Suppressor macrophage (primary cell): ENCODE measurements at places on chromosomes 12 and 14.
A peak's percentile ranks its signal among the peaks of the same experiment; 100 is the strongest.

DNA sequence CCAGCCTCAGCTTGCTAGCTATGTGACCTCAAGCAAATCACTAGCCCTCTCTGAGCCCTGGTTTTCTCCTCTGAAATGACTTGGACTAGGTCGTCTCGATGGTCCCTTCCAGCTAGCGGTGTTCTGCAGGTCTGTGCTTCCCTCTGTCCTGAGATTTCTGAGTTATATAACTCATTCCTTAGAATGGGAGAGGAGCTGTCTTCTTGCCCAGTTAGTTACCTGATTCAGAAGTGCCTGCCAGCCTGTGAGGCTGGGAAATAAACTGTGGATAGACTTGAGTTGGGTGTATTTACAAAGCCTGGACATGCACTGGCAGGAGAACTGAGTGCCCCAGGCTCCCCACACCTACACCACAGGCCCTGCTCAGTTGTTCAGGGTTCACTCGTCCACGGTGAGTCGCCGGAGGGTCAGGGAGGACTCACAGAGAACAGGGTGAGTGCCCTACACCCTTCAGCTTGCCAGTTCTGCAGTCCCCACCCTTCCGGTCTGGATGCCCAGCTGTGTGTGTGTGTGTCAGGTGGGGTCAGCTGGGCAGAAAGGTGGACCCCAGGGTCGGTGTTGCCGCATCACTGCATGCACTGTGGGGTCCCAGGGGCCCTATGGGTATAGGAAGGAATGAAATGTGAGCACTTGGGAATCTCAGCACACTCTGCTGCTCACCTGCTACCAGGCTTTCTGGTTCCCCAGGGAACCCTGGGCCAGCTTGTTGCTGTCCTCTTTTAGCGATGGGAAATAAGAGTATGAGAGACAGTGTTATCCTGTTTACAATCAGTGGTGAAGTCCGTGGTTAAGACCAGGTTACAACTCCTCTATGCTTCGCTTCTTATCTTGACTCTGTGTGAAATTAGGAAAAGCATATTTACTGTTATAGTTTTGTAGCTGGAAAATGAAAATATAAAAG is 348.2 kb downstream of the DPF3 start:
- no peak for DNase-seq

GRCh38 chr14:93706360-93706955 is 81.8 kb downstream of the PRIMA1 start:
- DNase-seq: no peak

DNA sequence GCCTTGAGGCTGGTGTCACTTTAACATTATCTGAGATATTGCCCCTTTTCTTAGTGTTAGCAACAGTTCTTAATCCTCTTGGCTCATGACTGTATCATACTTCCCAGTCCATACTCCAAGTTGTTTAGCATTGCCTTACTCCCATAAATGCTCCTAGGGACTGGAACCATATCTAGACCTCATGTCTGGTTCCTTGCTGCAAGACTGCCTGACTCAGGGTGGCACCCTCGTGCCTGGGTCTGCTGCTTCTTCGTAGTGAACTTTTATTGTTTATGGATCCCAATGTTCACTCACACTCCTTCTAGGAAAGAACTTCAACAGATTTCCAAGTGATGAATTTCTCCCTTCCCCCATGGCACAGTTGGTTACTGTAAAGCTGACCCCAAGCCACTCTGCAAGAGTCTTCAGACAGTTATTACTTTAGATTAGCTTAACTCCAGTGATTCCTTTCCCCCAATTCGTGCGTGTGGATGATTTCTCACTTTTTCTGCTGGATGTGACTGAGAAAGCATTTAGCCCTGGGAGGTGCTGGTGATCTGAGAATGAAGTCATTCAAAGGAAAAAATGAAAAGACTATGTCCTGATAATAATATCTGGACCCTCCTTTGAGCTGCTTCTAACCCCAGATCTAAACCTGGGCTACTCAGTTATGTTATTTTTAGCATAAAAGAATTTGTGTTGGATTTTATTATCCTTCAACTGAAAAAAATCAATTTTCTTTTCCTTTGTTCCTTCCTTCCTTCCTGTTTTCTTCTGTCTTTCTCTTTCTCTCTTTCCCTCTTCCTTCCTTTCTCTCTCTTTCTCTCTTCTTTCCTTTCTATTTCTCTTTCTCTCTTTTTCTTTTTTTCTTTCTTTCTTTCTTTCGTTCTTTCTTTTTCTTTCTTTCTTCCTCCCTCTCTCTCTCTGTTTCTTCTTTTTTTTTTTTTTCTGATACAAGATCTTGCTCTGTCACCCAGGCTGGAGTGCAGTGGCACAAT is 47.5 kb upstream of the PPP1R12A start:
- DNase-seq: no peak

DNA sequence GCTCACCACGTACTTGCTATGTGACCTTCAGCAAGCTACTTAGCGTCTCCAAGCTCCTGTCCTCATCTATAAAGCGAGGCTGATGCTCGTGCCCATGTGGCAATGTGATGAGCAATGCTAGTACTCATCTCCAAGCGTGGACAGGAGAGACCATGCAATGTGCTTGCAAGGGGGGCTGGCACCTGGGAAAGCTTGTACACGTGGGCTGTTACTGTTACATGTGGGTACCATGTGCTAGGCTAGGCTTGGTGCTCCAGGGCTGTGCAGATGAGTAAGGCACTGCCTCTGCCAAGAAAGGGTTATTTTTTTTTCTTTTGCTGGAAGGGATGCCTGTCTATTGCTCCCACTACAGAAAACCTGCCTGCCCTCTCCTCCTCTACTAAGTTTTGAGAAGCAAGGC is 46.6 kb downstream of the TSPAN11 start:
- DNase-seq: no peak

DNA sequence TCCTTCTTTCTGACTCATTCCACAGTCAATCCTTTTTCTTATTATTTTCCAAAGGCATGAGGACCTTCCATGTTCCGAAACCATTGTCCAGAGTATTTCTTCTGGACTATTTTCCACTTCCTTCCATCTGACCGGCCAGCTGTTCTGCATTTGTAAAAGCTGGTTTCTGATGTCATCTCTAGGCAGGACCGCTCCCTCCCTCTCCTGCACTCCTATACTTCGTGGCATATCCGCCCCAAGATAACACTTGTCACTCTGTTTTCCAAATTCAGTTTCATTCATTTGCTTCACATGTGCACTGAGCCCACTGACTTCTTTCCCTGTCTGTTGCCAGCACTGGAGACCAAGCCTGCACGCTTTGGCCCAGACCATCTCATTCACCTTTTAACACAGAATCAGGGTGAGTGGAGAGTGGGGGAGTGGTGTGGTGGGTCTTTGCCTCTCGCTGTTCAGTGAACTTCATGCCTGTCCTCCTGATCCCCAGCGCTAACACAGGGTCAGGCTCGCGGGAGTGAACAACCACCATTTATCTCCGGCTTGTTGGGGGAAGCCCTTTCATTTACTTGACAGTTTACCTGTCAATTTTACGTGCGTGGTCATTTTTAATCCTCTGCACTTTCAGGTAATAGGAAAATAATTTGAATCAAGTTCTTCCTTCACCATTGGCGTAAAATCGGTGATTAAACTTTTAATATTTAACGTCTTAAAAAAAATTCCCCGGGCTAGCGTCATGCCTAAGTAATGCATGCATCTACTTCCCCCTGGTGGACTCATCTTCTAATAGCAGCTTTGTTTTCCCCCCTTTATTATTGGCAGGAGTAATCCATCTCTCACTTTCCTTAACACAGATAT is 52.5 kb downstream of the C12orf75 start:
- DNase-seq: peak; percentile 66

- DNase-seq: no peak
Observed at GRCh38 chr14:23951590-23952201, 1.9 kb upstream of the DHRS4 start.

DNA sequence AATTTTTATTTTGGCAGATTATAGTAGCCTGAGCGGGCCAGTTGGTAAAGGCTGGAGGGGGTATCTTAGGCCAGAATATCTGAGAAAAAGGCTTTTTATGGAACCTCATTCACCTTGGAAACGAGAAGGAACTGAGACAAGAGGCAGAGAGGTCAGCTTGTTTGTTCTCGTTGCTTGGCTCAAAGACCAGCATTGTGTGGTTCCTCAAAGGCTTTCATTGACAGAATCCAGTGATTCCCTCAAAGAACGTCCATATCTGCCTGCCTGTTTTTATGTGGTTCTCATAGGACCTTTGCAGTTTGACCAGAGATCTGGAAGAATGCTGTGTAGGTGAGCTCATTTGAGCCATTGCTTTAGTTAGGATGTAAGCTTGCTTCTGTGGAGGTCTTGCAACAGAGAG is 117.3 kb downstream of the CFAP54 start:
- DNase-seq: no peak

DNA sequence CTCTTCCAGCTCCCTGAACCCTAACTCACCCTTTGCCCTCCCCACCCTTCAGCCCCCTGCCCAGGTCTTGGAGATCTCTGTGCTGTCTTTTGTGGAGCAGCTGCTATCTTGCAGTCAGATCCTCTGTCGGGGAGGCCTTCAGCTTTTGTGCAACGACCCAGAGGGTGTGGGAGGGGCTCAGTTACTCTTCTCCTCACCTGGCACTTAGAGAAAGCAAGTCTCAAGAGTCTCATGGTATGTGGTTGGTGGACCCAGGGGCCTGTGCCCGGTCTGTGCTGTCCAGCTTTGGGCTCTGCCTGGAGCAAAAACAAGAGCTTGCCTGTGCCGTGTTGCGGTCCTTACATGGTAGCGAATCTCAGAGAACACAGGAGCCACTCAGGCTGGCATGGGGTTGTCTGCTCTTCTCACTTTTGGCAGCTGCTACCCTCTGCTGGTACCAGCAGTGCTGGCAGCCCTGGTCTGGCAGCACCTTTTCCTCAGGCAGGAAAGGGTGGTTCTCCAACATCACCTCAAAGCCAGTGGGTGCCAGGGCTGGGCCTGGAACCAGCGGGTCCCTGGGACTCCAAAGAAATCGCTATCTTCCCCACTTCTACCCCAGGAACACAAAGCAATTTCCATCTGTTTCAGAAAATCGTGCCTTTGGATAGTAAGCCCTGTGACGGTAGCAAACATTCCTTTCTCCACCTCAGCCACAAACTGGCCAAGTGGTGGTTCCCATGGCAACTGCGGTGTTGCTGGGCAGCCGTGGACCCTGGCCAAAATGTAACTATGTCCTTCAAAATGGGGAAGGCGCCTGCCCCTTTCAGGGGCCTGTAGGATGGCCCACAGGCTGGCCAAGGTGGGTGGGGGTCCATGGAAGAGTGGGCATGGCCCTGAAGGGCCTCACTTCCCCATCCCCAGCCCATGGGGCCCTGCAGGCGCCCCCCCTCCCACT is 90.0 kb downstream of the RIN3 start:
- DNase-seq: no peak

GRCh38 chr12:31742891-31743290 is 14.1 kb upstream of the AMN1 start:
- DNase-seq: peak; percentile 38

GRCh38 chr12:131764738-131765137 is 53.8 kb downstream of the SFSWAP start:
- no peak for DNase-seq

DNA sequence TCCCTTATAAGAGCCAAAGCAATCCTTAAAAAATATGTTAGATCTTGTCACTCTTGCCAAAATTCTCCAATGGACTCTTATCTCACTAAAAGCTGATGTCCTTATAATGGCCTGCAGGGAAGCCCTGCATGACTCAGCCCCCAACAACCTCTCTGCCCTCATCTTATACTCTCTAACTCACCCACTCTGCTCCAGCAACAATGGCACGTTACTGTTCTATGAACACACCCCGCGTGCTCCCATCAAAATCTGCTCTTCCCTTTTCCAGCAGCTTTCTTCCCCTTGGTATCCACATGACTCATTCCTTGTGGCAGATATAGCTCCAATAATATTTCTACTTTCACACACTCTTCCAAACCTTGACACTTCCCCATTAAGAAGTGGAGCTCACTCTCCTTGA is 108.1 kb downstream of the DENND5B start:
- peak; percentile 71 for DNase-seq

DNA sequence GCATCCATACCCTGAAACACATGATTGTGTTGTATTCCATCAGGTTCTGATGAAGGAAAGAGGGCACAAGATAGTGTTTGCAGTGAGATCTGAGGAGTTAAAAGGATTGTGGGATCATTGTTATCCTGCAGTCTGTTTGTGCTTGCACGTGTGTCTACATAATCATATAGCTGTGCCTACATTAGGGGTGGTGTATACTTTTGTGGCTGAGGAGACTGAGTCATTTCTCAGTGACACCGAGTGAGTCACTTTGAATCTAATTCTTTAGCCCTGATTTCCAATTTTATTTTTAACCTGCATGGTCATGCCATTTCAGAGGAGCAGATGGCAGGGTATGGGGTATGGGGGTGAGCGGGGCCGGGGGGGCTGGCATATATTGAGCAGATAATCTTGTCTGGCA is 133.2 kb downstream of the ANO4 start:
- DNase-seq: no peak
